Tibial nerve (tissue), 4 donors: ENCODE measurements at places on chromosomes 11 and 22.

DNA sequence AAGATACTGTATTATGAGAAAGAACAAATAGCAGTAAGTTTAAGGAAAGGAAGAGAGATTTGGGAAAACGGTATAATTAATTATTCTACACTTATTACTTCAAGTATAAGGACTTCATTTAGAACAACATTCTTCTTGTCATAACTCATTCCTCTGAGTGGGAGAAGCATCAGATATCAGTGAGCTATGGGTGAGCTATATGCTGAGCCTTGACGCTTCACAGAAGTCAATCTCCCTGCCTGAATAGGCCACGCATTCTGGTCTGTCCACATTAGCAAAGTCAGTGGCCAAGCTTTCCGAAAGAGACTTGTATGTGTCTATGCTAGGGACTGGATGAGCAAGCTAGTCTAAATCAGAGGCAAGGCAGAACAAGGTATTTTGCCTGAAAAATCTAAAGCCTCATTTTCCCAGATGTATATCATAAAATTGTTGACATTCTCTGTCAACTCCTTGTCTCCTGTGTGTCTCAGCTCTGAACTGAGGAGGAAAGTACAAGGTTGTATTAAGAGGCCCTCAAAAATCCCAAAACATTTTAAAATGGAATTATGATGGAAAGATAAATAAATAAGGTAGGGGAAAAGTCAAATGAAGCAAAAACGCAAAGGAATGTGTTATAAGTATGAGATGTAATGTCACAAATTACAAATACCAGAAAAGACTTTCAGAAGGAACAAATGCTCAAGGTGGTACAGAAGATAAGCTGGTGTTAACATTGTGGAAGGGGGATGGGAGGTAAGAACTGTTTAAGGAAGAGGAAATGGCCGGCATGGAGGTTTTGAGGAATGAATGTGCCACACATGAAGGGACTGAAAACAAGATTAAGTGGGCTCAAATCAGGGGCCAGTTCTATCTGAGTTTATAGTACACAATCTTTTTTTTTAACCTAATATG, 1.4 kb downstream of the OR52N2 start:
- H3K36me3 ChIP-seq: no peaks in the 10 kb centered on the region
- H3K4me3 ChIP-seq: no peak overlapping the region
- no peak overlapping the region for H3K27ac ChIP-seq
- no peaks in the 10 kb centered on the region for H3K27me3 ChIP-seq

DNA sequence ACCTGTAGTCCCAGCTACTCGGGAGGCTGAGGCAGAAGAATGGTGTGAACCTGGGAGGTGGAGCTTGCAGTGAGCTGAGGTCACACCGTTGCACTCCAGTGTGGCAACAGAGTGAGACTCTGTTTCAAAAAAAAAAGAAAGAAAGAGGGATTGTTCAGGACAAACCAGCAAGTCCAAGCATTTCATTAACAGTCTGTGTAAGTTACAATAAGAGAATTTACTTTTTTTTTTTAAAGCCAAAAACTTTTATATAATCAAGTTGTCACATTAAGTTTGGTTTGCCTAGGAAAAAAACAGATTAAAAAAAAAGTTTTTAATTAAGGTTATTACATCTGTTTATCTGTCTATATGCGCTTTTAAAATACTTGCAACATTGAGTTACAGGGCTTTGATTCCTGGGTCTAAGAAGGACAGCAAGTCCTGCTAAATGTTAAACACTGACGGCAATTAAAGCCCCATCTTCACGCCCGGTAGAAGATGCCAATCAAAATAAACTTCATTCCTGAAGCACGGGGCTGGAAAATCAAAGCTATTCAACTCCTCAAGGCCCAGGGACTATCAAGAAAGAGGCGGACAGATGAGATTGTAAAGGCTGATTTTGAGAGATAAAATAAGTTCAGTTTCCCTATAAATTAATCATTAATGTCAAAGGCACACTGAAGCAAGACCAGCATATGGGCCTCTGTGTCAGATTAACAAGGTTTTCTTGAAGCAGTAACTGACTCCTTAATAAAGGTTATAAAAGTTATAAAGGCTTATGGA, 10.7 kb downstream of the TMEM138 start:
- H3K36me3 ChIP-seq: peaks cover 72% of the 10 kb centered on the region
- H3K27ac ChIP-seq: peak overlapping the region; percentile 6
- DNase-seq: no peak
- H3K4me1 ChIP-seq: peaks cover 27% of the 10 kb centered on the region

GRCh38 chr11:104588970-104589369, 309.3 kb downstream of the CASP12 start:
- peaks cover 2% of the 10 kb centered on the region for H3K4me1 ChIP-seq
- H3K27ac ChIP-seq: no peak overlapping the region
- no peak for DNase-seq
- no peaks in the 10 kb centered on the region for H3K27me3 ChIP-seq

DNA sequence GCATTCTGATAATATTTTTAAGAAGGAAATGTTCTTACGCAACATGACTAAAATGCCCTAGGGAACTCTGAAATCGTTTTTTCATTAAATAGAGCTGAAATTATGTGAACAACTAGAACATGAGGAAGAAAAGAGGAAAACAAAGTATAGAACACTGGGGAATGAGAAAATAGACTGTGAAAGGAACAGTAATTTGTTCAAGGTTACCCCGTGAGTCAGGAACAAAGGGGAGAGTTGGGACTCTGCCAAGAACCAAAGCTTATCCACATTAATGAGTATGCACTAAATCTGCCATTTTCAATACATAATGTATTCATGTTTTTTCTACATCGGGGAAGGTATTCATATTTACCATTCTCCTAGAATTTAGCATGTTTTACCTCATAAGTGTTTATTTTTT, 961.8 kb upstream of the CCDC90B start:
- no peaks in the 10 kb centered on the region for H3K27me3 ChIP-seq
- no peaks in the 10 kb centered on the region for H3K36me3 ChIP-seq
- no peak overlapping the region for H3K27ac ChIP-seq
- no peaks in the 10 kb centered on the region for H3K4me1 ChIP-seq
- no peak overlapping the region for H3K4me3 ChIP-seq
- no peak for DNase-seq

DNA sequence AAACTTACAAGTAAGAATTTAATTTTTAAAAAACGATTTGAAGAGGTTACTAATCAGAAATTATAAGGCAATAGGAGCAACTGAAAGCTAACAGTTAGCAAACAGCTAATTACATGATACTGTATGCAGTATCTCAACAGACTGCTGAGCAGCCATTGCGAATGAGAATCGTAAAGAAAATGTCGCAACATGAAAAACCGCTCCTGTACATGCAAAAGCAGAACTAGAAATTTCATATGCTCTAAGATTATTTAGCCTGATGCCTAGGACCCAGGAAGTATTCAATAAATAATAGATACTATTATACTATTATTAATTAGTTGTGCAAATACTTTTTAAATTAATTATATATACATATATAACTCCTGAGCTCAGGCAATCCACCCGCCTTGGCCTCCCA, 48.7 kb upstream of the EP300 start:
- no peak for DNase-seq
- H3K4me3 ChIP-seq: no peak overlapping the region
- H3K27ac ChIP-seq: no peak overlapping the region
- peaks cover 5% of the 10 kb centered on the region for H3K4me1 ChIP-seq

DNA sequence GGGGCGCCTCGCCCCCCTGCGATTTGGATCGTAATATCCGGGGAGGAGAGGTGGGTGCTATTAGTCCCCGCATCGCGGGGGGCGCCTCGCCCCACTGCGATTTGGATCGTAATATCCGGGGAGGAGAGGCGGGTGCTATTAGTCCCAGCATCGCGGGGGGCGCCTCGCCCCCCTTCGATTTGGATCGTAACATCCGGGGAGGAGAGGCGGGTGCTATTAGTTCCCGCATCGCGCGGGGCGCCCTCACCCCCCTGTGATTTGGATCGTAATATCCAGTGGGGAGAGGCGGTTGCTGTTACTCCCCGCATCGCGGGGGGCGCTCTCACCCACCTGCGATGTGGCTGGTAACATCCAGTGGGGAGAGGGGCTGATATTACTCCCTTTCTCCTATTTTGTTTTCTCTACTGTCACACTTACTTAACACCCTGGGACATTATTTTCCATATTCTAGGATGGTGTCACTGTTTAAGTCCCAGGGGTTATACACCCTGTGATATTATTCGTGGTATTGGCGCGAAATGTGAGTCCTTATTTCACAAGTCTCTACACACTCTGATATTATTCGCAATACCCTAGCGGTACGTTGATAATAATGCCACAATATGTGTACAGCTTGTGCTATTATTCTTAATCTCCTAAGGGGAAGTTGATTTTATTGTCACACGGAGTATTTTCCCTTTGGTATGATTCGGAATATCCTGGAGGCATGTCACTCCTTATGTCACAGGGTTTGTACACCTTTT, 57.8 kb upstream of the ALDH3B2 start:
- no peaks in the 10 kb centered on the region for H3K36me3 ChIP-seq
- peak overlapping the region; percentile 17 for H3K4me3 ChIP-seq

DNA sequence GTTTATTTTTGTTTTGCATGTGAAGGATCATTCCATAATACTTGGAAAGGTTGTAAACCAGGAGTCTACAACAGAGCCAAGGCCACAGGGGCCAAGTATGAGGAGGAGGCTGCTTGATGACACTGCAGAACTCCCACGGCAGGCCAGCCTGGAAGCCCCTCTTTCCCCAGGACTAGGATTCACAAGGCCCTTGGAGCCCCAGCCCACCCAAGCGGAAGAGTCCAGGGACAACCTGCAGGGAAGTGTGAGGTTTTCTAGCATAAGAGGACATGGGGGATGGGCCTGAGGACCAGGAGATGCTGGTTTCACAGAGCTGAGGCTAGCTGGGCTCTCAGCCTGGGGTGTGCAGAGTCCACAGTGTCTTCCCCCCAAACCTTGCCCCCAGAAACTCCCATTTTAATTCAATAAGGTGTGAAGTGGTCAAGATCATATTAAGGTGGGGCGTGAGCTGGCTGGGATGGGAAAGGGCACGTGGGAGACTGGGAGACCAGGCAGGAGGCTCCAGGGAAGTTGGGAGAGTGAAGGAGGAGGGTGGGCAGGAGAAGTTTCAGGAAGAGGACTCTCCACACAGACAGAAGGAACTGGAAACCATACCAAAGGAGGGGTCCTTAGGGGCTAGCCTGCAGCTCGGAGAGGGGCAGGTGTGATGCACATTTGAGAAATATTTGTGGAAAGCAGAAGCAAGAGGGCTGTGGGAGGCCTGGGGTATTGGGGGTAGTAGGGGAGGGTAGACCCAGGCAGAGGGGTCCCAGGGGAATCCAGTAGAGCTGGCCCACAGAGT, 12.4 kb downstream of the GNAZ start:
- H3K27ac ChIP-seq: no peak overlapping the region
- H3K4me3 ChIP-seq: no peak overlapping the region
- no peak for DNase-seq
- H3K4me1 ChIP-seq: no peaks in the 10 kb centered on the region

DNA sequence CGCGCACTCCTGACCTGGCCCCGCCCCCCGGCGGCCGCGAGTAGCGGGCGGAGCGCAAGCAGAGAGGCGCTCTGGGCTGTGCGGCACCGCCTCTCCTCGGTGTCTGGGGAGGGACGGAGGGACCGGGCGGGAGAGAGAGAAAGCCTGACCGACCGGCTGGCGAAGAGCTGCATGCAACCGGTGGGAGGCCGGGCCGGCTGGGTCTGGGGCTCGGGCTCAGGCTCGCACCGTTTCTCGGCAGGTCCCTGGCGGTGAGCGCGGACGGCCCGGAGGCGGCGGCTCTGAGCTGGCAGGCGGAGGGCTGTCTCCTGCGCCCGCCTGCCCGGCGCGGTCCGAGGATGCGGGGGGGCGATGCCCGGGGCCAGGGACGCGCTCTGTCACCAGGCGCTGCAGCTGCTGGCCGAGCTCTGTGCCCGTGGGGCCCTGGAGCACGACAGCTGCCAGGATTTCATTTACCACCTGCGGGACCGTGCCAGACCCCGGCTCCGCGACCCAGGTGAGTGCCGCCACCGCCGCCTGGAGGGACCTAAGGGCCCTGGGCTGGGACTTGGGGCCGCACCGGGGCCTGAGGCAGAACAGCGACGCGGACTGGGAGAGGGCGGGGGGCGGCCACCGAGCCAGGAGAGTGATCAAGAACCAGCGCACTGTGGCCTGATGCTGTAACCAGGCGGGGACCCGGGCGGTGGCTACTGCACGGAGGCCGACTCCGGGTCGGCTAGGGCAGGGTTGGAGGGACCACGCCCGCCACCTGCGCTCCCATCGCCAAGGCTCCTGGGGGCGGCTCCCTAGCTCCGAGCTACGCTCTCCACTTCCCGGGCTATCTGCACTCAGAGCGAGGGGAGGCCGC, at the start of gene SYT9:
Gene SYT9 (plus strand): TSS at position 69 of the 847 bp plus-strand sequence. CDS start 283 bp downstream, at position 352.
- H3K36me3 ChIP-seq: no peaks in the 10 kb centered on the region
- H3K27me3 ChIP-seq: no peaks in the 10 kb centered on the region
- H3K4me3 ChIP-seq: peak within 1 kb of the TSS; percentile 39
- H3K4me1 ChIP-seq: no peaks in the 10 kb centered on the region
- no peak for DNase-seq
- H3K27ac ChIP-seq: no peak within 1 kb of the TSS

DNA sequence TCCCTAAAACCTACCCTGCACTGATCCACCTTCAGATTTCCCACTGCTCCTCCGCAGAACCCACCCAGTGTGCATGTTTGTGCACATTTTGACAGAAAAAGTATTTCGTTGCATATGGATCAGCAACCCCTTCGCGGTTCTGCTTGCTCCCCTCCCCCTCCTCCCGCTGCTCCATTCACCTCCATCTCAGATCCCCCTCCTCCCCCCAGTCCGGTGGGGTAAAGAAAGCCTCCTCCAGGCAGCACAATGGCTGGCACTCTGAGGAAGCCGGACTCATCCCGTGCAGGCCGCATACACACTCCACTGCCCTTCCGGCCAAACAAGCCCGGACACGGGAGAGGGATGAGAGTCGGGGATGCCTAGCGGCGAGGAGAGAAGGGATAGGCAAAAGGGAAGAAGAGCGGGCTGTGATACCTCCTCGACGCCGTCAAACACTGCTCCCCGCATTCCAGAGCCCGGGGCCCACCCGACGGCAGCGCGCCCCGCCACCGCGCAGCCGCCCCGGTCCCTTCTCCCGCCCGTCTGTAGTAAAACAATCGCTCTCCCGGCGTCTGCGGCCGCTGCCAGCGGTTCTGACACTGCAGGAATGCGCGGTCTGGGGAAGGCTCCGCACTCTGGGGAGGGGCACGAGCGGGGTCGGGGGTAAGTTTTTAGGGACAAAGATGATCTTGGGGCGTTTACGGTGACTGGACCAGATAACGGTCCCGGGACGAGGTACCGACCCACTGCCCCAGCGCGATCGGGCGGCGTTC, 915 bp downstream of the FEZ1 start:
- no peaks in the 10 kb centered on the region for H3K27me3 ChIP-seq
- no peaks in the 10 kb centered on the region for H3K36me3 ChIP-seq
- H3K4me3 ChIP-seq: peak overlapping the region; percentile 51
- peaks cover 19% of the 10 kb centered on the region for H3K4me1 ChIP-seq
- H3K27ac ChIP-seq: peak overlapping the region; percentile 87
